HEK293T (cell line): ENCODE measurements at places on chromosomes 1 and 21.

DNA sequence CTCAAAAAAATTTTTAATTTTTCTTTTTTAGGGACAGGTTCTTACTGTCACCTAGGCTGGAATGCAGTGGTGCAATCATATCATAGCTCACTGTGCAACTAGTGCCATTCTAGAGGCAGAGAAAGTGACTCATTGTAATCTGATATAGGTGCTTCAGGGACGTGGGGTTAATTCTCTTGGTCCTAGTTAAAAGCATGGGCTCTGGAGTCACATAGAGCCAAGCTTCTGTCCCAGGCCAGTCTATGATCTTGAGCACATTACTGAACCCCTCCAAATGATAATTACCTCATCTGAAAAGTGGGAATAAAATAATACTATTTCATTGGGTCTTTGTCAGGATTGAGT lies 1.1 kb upstream of the ADIPOR1 start:
- DNase-seq, result peak; percentile 62

DNA sequence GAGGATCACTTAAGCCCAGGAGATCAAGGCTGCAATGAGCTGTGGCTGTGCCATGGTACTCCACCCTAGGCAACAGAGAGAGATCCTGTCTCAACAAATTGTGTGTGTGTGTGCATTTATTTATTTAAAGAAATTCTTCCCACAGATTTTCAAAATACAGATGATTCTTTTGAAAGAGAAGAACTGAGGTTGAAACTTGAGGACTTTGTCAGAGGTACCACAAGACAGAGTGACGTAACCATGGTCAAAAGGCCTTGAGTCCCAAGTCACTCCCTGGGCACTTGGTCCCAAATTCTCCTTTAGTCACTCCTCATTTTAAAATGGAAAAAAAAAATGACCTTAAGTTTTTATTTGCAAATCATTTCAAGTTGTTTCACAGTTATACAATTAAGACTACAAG lies 57.4 kb downstream of the TIAM1 start:
- DNase-seq, result no peak

DNA sequence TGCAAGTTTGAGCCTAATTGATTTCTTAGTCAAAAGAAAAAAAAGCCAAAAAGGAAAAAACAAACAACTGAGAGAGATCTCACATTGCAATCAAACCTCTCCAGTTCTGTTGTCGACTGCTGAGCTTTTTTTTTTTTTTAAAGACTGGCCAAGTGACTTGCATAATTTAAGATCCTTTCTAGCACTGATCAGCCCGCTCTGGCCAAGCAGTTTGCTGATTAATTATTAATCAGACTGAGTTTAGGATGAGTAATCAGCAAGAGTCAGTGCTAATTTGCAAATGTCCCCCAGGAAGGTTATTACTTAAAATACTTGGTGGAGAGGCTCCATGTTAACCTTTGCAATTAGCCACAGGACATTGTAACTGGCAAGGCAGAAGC lies 39.3 kb downstream of the HMGB4 start:
- no peak for DNase-seq

GRCh38 chr1:212459656-212460055 lies 26.9 kb downstream of the NENF start:
- DNase-seq, result no peak

GRCh38 chr21:33403128-33403785 lies at the start of gene IFNGR2:
TSS of gene IFNGR2 (plus strand) at chr21:33403413. CDS start at chr21:33403544, 131 bp downstream.
- DNase-seq, result peak; percentile 70

DNA sequence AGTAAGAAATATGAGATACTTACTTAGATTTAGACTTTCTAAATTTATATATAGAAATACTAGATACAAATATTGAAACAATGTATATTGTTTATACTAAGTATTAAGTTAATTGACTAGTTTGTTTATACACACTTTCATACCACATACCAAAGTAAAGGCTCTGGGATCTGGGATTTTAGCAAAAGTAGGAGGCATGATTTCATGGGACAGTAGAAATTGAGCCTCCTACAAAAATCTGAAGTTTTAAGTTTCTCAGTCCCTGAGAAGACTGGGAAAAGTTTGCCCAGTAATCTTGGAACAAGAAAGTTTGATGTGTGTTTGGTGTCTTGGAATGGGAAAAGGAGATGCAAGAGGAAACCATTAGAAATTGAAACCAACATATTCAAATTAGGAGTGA lies 30.9 kb downstream of the KCTD3 start:
- DNase-seq, result no peak
